Calu3 (cell line): ENCODE measurements at places on chromosomes 4 and X. TPM values are rescaled to one million over a fixed set of nuclear protein-coding genes. Genes with fewer than 3 reads are reported as not detected.

The USP27X gene
- total RNA-seq: 3.1 and 4.2 TPM in 2 replicates

DNA sequence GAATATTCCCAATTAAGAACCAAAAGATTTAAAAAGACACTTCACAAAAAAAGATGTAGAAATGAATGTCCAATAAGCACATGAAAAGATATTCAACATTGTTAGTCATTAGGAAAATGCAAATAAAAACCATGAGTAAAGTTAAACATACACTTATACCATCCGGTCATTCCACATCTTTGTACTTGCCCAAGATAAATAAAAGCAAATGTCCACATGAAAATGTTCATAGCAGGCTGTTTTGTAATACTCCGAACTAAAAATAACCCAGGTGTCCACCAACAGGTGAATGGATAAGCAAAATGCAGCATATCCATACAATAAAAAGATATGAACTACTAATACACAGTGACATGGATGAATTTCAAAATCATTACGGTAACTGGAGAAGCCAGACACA, 28.6 kb upstream of the ZCCHC4 start:
- no peak for DNase-seq

The RAI2 gene
- total RNA-seq: 0.33 and 0.98 TPM in 2 replicates

GRCh38 chrX:5791721-5792120, 436.9 kb downstream of the NLGN4X start:
- no peak for DNase-seq

The RHOXF2B gene
- not detected in 2 replicates for total RNA-seq

DNA sequence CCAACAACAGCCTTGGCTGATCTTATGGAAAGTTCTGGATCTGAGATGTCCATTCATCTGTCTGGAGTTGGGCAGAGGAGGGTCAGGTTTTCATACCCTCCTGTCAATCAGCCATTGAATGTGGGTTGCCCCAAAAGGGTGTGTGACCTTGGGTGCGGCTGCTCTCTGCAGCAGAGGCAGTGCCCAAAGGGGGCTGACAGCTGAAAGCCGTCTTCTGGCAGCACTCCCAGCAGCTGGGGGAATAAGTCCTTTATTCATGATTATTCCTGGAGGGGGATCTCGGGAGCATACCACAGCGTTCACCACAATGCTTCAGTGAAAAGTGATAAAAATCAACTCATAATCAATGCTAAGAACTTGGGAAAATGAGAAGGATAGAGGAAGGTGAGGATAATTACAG, 54.7 kb downstream of the OTC start:
- no peak for DNase-seq

- no peak for DNase-seq
These were observed 35.2 kb upstream of the GRIA2 start for GRCh38 chr4:157185363-157185762.

- no peak for DNase-seq
These were observed 508.7 kb upstream of the HTR2C start for GRCh38 chrX:114075073-114075673.

- DNase-seq: no peak
These were observed 14.7 kb downstream of the C4orf54 start for GRCh38 chr4:99642725-99643489.

GRCh38 chrX:49892542-49892941, 13.3 kb downstream of the USP27X start:
- no peak for DNase-seq

- DNase-seq: no peak
These were observed 143.4 kb downstream of the KLHL13 start for GRCh38 chrX:117973110-117973807.

- DNase-seq: no peak
These were observed 288.3 kb downstream of the CHIC1 start for GRCh38 chrX:73851014-73852009.

- no peak for DNase-seq
These were observed 53.9 kb downstream of the PPARGC1A start for GRCh38 chr4:23835774-23836478.

The NLGN3 gene
- 2.1 and 2.3 TPM in 2 replicates for total RNA-seq

DNA sequence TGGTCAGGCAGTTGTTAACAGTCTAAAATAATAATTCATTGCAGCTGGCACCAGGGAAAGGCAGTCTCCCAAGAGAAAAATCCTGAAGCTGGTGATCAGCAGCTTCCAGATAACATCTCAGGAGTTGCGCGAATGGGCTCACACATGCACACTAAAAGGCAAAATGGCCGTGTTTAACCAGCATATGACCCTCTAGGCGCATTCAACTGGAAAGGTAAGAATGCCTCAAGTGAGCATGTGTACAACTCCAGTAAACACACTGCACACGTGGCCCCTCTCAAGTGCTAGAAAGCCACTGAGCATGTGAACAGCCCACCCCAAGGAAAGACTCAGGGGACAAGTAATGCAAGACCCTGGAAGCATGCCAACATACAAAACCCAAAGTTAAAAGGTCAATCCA, 33.1 kb downstream of the STPG2 start:
- DNase-seq: no peak

GRCh38 chr4:41140410-41140809, 73.9 kb downstream of the APBB2 start:
- no peak for DNase-seq

DNA sequence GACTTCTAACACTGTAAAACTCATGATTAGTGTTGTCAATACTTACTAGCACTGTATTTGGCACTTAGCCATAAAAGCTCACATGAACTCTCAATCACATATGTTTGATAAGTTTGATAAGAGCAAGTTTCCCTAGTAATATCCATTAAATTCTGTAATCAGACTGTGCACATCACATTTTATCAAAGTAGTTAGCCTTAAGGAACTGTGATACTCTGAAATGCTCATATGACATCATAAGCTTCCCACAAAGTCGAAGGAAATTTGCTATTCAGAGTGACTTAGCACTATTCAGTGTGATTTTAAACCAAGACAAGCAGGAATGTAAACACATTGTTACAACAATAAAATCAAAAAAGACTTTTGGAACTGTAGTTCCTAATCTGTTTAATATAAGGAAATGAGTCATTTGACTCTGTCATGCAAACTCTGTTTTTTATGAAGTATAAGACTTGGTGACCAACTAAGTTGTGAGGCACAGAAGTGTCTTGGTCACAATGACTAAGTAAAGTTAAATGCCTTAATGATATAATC, 6.7 kb downstream of the SLC7A11 start:
- no peak for DNase-seq

The SNCA gene
- 27.6 and 36.8 TPM in 2 replicates for total RNA-seq

The SPP1 gene
- total RNA-seq: 1,002 and 1,878 TPM in 2 replicates

DNA sequence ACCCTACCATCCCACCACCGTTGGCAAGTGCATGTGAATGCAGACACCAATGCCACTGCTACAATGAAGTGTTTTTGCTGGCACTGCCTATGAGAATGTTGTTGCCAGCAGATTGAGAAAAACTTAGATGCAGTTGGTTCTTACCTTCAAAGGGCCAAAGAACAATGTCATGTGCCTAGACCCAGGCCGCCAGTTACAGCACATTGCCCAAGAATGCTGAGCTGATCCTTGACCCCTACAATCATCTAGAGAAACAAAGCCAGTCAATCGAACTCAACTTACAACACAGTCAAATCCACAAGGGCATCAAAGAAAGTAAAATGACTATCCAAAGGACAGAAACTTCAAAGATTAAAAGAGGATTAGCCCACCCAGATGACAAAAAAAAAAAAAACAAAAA, 102.4 kb upstream of the SPIN4 start:
- no peak for DNase-seq

DNA sequence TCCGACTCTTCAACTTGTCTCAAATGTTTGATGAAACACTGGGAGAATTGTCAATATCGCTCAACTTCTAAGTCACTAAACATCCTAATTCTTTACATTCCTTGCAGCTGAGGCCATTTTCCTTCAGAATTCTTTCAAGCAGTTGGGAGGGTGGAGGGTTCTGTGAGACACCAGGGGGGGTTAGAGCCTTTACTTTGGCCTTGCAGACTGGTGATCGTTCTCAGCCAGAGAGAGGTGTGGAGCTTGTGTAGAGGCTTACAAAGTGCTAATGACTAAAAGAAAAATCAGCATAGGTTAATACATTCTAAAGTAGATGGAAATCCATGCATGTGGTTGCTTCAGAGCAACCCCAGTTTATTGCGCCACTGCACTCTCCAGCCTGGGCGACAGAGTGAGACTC, 21.3 kb upstream of the SOX3 start:
- no peak for DNase-seq

The GAB1 gene
- 8.8 and 13.4 TPM in 2 replicates for total RNA-seq

DNA sequence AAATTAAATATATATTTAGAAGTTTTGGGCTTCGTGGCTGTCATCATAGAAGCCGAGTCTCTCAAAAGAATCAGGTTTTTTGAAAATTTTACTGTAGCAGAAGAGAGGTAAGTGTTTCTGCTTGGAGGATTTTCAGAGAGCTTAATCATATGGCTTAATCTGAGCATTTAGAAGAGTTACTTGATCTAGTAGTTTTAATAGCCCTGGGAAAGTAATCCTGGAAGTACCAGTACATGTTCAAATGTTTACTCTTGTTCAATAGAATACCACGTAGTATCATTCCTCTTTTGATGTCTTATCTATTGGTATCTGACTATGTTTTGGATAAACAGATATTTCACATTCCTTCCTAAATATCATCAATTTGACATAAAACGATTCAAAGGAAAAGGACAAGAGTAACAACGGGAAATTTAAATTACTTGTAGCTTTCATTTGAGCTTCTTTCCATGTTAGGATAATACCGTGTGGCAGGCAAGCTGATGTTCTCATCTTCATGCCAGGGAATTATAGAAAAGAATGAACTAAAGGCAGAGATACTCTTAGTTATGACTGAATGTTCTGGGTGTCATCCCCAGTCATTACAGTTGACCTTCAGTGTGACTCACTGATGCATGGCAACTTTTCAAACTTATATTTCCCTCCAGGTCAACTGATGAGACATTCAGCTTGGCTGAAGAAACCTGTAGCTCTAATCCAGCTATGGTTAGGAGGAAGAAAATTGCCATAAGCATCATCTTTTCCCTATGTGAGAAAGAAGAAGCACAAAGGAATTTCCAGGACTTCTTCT, 89.8 kb downstream of the FNIP2 start:
- DNase-seq: no peak

- DNase-seq: no peak
These were observed 1030.1 kb downstream of the FSTL5 start for GRCh38 chr4:161133586-161134276.
